ENCODE measurements at places on chromosomes 2 and 18.

DNA sequence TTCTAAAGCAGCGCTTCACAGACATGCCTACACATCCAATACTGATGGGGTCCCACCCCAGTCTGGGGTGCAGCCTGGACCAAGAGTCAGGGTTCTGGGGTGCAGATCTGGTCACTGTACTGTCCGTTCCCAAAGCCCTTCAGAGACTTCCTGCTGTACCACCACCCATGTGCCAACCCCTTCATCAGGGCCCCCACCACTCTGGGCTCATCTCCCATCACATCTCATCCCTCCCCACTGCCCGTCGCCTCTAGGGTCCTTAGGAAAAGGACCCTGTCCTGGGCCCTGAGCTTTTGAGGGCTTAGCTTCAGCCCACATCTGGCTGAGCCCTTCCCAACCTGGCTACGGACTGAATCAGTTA, 37.9 kb upstream of the ID2 start:
- no peak for DNase-seq

GRCh38 chr18:1952486-1952885, 618.8 kb downstream of the METTL4 start:
- no peak for DNase-seq

DNA sequence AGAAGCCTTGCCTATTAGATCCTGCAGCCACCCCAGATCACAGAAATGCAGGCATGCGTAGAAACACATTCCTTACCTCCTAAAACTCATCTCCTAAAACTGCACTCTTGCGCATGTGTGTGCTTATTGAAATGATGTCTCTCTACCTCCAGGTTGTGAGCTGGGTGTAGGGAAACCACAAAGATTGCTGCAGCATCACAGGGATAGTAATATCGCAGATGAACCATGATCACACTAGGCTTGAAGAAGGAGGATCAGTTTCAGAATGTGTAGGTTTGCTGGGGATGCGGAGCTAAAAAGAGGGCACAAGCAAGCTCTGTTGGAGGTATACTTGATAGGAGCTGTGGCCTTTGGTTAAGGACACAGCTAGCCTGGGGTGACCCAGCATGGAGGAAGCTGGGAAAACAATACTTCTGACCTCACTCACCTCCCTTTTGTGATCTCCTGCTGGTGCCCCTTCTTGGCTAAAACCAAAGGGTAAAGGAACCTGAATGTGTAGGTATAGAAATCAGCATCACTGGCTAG, 118.8 kb downstream of the SETBP1 start:
- DNase-seq: no peak

DNA sequence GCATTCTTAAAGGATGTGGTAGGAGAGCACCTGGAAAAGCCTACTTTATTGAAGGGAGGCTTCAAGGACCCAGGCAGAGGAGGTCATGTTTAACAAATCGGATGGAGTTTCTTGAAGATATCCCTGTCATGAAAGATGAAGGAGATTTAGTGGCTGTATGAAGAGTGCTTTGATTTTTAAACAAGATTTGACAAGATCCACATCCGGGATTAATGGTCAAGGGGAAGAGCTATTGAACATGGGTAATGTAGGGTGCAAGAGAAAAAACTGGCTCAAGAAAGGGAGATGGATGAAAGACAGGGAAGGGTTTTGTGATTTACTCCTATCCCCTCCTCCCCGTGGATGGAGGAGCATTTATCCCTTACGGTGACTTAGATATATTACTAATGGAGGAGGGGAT, 113.1 kb upstream of the OSR1 start:
- DNase-seq: no peak

GRCh38 chr2:109438773-109439389, 174.9 kb downstream of the SEPTIN10 start:
- no peak for DNase-seq

DNA sequence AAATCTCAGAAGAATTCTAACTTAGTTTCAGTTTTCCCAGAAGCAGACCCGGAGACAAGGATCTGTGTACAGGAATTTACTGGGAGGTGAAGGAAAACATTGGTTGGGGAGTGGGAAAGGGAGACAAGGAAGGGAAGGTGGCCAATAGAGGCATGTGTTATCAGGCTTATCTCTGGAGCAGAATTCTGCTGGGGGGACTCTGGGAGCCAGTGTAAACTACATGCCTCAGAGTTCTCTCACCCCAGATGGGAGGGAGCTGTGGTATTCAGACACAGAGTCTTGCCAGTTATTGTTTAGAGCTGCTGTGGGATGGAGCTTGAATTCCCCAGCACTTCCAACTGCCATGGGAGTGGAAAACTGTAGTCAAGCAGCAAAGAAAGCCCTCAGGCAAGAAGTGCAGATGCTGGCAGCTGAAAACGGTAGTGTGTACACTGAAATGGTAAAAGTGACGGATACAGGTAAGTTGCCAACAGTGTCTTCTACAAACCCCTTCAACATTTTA, 19.0 kb downstream of the DNPEP start:
- DNase-seq: no peak

DNA sequence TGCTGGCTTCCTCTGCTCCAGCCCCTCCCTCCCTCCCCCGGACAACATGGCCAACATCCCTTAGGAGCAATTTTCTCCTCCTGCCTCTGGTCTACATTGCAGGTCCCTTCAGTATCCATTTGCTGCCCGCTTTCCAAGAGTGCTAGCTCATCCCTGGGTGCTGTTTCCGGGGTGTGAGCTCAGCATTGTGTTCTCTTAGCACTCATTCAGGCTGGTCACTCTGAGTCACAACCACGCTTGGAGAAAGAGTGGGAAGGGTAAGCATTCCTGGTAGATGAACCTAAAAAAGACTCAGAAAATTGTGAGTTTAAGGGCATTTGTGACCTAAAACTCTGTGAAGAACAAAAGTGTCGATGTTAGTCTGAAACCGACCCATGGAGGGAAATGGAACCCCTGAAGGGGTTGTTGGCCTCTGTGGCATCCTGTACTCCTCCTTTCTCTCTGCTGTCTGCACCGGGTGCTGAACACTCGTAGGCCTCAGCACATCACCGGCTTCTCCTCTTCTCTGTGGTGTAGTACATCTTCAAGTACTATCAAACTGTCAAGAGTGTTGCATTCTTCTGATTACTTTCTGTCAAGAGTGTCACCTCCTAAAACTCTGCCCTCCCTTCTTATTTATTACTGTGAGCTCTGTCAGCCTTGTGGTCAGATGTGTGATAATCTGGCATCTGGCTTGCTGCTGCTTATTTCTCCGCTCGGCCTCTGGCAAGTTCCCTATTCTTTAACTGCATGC, 73.0 kb downstream of the CTNNA2 start:
- DNase-seq: no peak

- no peak for DNase-seq
Observed at GRCh38 chr18:8813611-8814010, 108.3 kb downstream of the MTCL1 start.

GRCh38 chr18:73544032-73544431, 603.6 kb downstream of the FBXO15 start:
- no peak for DNase-seq
